Neural progenitor cell (in vitro differentiated cells): ENCODE measurements at places on chromosomes 2 and 18.
A peak's percentile ranks its signal among the peaks of the same experiment; 100 is the strongest.

DNA sequence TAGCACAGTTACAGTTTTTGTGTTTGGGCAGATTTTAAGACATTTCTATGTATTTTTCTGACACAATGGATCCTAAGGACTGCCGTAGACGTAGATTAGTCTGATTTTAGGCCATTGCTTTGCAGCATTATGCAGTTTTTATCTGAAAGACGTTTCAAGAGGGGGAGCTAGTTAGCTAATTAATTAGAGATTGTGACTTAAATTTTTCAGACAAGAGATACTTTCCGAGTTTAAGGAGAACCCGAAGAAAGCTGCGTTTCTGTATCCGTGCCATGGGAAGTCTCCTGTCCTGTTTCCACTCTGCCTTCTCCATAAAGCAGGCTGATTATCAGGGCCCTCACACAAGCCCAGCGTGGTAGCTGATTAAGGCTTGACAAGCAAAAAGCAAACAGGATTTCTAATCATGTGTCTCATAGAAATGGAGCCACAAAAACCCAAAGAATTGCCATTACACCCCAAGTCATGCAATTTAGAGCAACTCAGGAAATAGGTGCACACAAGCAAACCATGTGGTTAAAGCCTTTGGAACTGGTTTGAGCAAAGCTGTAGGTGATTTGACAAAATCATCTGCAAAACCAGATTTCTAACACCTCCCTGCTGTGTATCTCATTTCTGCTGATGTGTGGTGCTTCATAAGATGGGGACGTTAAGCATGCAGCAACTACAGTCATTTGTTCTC is 808.1 kb downstream of the RNF144A start:
- peak; percentile 46 for DNase-seq

DNA sequence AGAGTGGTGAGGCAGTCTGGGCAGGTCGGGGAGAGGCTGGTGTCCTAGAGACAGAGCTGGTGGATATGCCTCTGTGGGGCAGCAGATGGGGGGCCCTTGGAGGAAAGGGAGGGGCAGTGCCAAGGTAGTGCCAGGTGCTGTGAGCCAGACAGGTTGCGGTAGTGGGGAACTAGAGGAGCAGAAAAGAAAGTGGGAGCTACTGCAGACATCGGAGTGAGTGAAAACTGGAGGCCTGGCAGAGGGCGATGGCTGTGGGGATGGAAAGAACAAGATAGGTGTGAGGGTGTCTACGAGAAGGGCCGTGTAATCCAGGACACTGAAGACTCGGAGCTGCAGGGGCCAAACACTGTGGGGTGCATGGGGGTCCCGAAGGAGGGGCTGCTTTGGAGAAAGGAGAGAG is 21.7 kb downstream of the C1QL2 start:
- no peak for DNase-seq

DNA sequence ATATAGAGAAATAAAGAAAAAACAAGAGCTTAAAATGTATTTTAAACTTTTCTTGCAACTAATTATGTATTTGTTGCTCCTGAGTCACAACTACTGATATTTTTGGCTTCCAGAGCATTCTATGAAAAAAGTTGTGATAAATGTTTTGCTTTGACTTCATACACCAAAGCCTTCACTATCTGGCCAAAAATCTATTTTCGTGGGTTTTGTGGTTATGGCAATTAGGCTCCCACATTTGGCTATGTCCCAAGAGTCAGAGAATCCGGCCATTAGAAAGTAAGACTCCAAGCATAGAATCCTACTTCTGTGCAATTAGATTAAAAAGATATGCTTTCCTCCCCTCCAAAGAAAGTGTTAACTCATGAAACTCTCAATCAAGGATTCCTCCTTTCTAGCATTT is 1456.1 kb upstream of the ACVR2A start:
- DNase-seq, result no peak

DNA sequence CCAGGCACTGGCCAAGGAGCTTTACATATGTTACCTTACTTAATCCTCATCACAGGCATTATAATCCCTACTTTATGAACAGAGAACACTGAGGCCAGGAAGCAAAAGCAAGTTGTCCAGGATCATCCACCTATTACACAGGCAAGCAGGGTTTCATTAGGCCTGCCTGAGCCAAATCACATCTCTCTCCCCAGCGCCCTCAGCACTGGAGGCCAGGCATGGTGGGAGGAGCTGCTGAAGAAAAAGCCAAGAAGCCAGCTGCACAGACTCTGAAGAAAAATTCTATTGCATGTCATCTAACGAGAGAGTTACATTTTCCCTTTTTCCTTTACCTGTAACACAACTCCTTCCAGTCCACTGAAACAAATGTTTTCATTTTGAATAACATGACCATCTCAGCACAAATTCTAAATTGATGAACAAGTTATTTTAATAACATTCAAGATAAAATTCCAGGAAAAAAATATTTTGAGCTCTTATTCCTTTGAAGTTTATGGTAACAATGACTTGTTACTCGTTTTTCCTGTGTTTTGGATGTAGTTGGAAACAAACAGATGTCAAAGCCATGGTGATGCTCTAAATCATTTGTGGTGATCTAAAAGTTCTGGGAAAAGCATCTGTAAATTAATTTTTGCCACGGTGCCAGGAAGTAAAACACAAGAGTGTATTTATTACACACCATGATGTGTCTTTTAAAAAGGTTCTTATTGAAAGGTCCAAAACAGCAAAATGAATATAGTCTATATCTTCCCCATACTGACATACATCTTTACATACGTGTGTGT is 139.0 kb upstream of the ITGB6 start:
- DNase-seq, result peak; percentile 45

GRCh38 chr2:64045938-64046337 is 26.7 kb upstream of the VPS54 start:
- DNase-seq, result no peak

DNA sequence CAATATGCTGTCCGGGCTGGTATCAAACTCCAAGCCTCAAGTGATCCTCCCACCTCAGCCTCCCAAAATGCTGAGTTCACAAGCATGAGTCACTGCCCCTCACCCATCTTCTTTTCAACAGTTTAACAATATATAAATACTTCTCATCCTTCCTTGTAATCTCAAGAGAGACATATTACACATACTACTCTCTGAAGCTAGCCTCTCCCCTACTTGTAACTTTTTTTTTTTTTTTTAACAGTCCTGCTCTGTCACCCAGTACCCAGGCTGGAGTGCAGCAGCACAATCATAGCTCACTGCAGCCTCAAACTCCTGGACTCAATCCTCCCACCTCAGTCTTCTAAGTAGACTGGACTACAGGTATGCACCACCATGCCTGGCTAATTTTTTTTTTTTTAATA is 5.7 kb downstream of the GFPT1 start:
- no peak for DNase-seq

- no peak for DNase-seq
These were observed 88.0 kb downstream of the C1D start for GRCh38 chr2:67974559-67975430.

GRCh38 chr2:67867735-67868134 is 195.1 kb downstream of the C1D start:
- no peak for DNase-seq

- peak; percentile 37 for DNase-seq
These were observed 693 bp upstream of the LRP2 start for GRCh38 chr2:169362894-169363559.

DNA sequence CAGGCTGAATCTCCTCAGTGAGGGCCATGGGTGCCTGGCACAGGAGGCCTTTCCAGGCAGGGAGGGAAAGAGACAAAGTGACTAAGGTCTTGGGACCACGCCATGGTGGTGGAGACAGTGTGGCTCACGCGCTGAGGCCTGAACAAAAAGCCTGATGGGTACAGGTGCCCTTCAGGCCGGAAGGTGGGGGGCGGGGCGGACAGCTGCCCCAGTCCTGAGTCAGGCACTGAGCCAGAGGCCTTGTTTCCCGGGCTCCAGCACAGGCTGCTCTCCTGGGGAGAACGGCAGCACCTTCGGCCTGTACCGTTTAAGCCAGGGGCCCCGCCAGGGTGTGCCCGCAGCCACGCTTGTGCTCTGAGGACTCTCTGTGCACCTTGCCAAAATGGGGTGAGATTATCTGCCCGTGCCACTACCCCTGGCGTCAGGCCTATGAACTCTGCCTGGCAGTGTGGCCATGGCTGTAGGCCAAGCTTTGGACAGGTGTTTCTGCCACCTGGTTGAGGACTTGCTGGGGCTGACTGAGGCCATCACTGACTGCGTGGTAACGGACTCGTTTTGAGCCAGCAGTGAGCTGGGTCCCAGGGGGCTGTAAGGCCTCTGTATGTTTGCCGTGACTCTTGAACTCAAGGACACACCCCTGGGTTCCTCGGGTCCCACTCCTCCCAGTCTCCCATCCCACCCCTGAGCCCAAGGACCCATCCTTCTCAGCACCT is 31.7 kb upstream of the DNMT3A start:
- DNase-seq, result no peak

DNA sequence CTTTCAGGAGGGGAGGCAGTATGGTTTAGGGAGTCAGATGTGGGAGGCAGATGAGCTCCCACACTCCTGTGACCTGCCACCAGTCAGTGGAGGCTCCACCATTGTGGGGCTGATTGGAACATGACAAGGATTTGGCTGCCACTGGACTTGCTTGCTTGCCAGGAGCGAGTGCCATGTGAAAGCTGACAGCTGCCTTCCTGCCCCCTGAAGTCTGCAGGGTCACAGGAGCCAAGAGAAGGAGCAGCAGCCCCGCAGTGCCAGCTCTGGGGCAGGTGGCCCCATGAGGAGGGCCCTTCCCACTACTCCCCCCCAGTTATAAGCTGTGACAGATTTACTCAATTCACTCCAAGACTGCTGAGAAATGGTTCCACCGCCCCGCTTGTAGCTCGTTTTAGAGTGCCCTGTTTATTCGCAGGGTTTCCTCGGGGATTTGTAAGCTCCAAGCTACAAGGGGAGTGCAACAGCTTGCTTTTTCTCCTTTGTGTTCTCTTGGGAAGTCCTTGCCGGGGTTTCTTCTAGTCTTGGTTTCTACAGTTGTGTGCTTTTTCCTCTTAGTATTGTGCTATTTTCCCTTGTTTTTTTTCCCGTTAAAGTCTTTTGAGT is 414.3 kb downstream of the MEIS1 start:
- DNase-seq, result no peak

DNA sequence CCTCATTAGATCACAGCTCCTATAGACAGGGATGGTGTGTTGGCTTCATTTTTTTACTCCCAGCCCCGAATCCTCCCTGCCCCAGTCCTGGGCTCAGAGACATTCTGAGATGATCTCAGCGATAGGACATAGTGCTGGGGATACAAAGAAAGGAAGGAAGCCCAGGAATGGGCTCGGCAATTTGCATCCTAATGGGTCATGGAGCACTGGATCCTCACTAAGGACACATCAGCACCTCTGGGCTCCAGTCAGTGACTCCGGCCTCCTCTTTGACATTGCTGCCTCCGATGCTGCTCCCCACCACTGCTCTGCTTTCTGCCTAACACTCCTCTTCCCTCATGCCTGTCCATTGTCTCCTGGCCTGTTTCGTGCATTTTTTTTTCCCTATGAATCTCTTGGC is 489.1 kb downstream of the STK39 start:
- DNase-seq, result no peak

DNA sequence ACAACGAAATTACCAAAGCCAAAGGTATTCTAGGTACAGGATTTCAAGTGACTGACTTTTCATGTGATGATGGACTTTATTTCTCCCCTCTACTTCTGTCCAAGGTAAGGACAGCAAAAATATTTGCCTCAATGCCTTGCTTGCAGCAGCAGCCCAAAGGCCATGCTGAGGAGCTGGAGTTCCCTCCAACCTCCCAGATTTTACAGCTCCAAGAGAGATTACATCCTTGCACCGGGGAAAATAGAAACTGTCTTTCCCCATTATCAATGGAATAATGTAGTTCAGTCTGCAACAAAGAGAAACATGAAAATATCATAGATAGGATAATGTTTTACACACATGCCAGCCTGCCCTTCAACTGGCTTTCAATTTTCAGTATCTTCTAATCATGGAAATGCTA is 13.5 kb downstream of the HSPD1 start:
- DNase-seq, result no peak

GRCh38 chr2:207008105-207008990 is 69.0 kb downstream of the CPO start:
- DNase-seq, result peak; percentile 88

DNA sequence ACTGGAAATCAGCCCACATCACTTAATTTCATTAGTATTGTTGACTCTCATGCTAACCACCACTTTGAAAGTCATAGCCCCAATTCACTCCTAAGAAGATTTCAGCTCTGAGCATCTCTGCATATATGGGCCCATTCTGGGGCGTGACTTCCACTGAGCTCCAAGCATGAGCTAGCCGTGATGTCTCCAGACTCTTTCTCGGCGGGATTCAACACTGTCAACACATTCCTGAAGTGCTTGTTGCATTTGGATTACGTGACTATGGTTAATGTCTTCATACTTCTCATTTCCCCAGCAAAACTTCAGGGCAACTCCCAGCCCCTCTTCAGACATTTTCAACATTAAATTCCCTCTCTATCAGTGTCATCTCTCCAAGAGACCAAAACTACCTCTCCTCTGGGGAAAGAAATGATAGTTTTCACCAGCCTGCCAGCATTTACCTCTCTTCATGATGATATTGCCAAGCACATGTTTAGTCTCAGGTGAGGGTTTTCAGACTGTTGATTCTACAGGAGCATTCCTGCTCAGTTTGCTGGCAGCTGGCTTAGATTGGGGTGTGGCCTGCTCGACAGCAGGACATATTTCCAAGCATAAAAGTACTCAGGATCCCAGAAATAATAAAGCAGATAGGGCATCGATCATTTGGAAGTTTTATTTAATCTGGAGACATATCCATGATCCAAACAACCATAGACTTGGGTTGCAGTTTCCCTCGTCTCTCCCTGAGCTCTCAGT is 81.7 kb downstream of the FEZ2 start:
- DNase-seq, result no peak

DNA sequence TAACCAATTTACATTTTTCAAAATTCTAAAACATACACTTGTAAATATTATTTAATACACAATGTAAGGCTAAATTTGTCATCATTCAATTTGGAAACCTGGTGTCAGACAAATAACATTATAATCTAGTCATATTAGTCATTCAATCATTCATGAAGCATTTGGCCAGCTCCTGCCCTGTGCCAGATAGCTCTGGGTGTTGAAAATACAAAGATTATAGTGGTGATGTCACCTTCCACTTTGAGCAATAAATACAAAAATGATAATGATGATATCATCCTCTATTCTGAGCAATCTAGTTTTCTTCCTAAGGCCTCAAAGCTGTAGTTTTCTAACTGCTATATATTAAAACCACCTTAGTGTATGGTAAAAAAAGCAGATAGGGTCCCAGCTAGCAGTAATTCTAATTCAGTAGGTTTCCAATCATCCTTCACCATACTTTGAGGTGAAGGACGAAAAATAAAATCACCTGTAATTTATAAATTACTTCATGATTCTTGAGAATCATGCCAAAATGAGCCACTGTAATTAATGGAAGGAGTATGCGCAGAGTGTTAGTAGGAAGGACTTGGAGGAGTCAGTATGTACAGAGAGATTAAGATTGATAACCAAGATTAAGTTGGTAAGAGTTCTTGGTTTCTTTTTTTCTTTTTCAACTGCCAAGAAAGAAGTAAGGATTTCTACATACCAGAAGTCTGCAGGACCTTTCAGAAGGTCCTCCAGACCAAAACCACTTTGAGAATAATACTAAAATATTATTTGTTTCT is 23.2 kb downstream of the MEMO1 start:
- DNase-seq, result no peak

GRCh38 chr2:194100201-194100600 is 1556.8 kb upstream of the SLC39A10 start:
- no peak for DNase-seq
